ENCODE measurements at places on chromosomes 7 and 10.

GRCh38 chr10:45373576-45374349, at the start of gene ALOX5:
TSS of gene ALOX5 (plus strand) at chr10:45374216. CDS start at chr10:45374280, 64 bp downstream.
- DNase-seq: peak; percentile 66

GRCh38 chr10:100735337-100736143, 9.8 kb upstream of the PAX2 start:
- peak; percentile 65 for DNase-seq

DNA sequence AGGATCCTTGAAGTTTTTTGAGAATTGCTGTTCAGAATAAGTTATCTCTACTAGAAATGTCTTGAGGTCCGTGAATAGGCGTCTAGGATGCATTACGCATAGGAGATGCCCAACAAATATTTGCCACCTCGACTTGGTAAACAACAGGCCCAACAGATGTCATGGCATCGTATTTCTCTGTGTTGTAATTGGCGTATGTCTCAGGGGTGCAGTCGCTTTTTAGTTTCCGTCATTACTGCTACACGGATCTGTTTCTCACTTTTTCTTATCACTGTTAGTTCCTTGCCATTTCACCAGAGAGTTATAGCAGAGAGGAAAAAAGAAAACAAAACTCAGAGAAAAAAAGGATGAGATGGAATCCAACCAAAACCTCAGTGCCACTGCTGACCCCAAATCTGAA, 73.0 kb upstream of the SFMBT2 start:
- no peak for DNase-seq

DNA sequence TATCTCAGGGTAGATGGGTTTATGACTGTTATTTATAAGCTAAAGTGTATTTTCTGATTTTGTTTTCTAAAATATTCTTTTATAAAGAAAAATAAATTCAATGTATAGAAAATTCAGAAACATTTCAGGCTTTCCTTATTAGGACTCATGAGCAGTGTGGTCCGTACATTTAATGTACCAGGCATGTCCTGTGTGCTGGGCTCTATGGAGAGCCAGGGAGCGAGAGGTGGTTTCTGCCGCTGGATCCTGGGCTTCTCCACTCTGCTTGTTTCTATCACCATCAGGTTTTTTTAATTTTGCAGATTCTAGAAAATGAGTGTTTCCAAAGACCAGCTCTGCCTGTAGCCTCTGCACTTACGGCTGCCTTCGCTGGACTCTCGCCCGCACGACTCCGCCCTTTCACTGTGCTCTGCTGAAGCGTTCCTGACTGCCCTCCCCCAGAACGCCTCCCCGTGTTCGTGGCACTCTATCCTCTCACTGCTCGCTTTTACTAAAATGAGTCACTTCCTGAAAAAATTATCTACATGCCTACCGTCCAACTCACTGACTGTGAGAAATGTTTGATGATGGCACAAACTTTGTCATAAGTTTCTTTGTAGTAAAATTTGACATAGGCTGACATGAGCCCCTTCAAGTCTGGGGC, 188.5 kb downstream of the ZMYND11 start:
- no peak for DNase-seq

DNA sequence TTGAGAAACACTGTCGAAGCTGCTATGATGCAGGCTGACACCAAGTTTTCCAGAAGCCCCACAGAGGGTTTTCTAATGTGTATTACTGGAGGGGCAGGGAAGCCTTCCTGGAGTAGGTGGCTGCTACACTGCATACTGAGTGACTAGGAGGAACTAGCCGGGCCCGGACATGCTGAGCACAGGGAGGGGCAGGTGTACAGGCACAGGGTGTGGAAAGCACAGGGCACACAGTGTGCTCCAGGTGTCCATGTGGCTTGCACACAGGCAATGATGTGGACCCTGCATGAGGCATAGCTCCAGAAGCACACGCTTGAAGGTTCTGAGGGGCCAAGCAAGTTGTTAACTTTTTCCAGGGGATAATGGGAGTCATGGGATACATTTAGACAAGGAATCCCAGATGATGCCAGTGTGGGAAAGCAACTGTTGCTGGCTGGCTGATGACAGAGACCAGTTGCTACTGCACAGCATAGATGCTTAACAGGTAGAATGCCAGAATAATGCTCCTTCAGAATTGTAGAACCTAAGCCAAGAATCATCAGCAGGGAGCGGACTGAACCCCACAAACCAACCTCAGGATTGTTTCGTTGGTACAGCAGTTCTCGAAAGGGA, 14.6 kb downstream of the DHX32 start:
- no peak for DNase-seq

DNA sequence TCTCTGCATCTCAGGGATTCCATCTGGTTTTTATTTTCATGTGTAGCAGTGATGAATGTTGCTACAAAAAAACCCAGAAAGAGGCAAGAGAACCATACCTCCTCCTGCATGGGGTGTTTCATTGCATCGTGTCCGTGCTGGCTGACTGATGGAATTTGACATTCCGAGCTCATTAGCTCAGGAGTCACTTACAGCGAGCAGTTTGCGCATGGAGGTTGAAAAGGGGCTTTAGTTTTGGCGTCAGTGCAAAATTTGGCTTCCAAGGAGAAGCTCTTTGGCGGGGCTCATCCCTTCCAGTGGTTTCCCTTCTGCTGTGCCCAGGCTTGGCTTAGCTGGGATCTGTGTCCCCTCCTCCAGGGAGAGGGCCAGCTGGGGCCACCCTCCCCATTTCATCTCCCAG, 25.8 kb downstream of the EMX2 start:
- no peak for DNase-seq

- peak; percentile 11 for DNase-seq
Observed at GRCh38 chr7:123828805-123829204, 16.2 kb upstream of the HYAL4 start.

DNA sequence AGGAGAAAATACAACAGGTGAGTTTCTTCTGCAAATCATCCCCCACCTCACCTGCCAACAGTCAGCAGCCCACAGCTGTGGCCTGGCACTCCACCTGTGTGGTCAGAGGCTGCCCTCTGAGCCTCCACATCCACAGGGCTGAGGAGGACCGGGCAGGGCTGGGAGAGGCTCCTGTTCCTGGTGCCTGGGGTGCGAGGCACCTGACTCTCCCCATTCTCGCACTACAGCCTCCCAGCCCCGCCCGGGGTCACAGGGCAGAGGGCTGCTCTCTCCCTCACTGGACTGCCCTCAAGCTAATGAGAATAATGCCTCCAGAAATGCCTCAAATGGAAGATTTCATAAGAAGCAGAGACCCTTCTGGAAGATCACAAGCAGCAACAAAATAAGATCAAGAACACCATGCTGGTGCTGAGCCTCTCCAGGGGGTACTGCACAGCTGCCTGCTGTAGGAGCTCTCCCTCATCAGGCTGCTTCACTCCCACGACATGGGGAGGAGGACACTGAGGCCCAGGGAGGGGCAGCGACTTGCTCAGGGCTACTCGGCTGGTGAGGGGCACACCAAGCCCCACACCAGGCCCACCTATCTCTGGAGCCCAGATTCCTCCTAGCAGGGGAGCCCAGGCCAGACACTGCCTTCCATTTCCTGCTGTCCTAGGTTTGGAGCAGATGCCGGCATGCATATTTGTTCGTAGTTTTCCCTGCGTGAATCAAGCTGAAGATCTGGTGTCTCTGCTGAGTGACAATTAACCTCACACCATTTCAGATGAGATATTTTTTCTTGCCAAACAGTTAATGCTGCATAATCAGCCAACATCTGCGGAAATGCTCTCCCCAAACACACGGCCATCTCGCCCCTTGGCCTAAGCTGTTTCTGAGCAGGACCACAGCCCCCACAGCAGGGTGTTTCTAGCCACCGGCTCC, 76.5 kb downstream of the FAM53B start:
- DNase-seq: peak; percentile 61

GRCh38 chr7:33423646-33424020, 294.3 kb downstream of the BBS9 start:
- no peak for DNase-seq

DNA sequence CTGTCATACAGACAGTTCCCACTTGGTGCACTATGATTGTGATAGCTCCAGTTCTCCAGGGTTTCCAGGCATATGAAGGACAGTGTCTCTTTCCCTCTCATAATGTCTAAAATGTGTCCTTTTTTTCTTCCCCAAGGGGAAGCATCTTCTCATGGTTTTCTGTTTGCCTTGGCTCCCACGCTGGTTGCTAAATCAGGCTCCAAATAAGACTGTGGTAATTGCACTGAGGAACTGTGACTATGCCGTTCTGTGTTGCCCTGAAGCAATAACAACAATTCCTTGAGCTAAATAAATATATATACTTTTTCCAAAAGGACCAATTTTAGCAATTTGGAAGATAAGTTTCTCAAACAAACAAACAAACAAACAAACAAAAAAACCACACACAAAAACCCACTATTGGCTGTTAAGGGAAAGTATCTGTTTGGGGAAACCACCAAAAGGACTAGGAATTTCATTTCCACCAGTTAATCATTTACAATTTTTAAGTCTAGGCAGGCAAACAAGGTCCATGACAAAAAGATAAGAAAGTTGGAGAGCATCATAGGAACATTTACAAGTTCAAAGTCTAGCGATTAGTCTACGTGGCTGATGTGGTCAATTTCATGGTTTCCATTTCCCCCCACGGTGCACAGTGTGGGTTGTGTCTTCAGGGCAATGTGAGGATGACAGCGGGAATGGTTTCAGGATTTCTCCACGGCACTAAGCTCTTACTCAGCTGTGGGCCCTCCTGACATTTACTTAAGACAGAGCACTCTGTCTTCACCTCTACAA, 62.4 kb downstream of the THNSL1 start:
- DNase-seq: no peak

DNA sequence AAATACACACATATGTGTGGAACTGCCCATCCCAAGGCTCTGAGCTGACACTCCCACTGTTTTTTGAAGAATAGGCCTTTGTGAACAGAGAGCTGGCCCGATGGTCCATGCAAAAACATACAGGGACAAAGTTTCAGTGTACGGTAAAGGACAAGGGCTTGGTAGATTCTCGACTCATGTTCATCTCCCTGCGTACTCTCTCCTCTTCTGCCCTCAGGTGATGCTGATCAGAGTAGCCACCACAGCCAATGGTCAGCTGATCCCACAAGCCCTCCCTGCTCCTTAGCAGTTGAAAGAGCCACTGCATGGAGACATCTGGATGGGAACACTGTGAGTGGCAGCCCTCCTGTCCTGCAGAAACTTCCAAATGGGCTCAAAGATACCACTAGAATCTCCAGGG, 23.1 kb upstream of the C10orf71 start:
- no peak for DNase-seq

DNA sequence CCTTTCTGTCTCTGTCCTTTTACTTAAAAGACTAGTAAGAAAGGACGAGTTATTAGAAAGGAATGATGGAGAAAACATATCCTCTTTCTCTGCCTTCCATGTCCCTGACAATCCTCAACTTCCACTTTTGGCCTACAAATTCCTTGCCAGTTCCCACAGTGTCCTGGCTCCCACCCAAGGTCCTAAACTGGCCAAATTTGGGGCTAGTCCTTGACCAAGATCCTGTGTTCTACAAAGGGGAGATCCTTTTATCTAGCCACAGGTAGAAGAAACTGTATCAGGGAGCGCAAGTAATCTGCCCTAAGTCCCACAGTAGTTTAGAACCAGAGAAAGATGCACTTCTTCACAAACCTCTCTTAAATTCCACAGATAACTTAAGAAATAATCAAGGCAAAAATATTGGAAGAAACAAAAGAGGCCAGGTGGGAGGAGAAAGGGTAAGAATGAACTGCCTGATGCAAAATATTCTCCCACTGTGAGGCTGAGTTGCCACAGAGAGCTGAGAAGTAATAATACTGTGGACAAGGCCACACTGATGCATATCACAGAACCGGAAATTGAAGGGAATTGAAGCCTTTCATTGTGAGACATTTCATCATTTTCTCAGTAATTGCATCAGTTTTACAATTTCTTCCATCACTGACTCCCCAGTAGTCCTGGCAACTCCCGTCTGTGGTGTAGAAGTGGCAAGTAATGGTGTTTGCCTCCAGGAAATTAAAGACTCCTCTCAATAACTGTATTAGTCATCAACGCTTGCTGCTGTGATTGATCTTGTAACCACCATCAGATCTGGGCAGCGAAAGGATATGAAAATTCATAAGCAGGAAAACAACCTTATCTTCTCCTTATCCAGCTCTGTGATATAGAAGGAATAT, 47.2 kb downstream of the DNAJC12 start:
- no peak for DNase-seq

- no peak for DNase-seq
Observed at GRCh38 chr7:139455789-139456188, 27.7 kb downstream of the KLRG2 start.

DNA sequence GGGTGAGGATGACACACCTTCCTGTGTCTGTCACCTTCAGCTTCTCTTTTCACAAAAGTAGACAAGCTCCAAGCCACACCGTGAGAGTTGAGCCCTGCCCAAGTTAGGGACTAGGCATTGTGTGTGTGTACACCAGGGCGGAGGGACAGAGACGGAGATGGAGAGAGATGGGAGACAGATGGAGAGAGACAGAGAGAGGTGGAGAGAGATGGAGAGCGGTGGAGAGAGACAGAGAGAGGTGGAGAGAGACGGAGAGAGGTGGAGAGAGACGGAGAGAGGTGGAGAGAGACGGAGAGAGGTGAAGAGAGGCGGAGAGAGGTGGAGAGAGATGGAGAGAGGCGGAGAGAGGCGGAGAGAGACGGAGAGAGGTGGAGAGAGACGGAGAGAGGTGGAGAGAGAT, 207.0 kb downstream of the DNAJB6 start:
- no peak for DNase-seq

DNA sequence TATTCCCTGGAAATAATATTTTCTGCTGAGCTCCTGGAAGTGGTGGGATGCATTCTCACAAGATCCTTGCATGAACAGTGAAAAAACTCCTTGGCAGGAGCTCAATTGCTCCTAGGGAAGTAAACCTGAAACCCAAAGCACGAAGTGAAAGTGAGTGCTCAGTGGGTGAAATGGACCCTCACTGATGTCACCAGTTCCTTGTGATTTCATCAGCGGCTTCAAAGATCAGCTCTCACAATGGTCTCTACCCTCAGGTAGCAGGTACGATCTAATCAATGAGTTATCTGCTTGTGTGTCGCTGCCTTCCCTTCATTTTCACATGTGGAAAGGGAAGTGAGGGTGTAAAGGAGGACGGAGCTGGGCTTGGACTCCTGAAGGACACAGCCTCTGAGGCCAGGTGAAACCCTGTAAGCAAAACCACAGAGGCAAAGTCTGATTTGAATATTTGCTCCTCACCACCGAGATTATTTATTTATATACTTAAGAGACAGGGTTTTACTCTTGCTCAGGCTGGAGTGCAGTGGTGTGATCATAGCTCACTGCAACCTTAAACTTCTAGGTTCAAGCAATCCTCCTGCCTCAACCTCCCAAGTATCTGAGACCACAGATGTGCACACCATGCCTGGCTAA, 255.4 kb upstream of the LYZL1 start:
- no peak for DNase-seq

GRCh38 chr10:106857213-106857612, 307.3 kb downstream of the SORCS1 start:
- DNase-seq: no peak

DNA sequence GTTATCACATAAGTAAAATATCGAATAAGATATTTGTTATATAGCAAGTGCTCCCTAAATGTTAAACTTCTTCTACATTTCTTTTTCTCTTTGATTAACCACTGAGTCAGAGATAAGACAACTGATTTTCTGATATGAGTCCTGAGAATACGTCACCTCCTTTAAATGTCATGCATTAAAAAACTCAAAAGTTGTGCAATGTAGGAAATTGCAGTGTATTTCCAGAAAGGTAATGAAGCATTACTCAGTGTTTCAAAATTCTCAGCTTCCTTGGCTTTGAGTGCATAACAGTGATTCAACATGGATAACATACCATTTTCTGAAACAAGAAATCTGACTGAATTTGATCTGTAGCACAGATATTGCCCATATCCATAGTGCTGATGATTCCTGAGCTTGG, 155.8 kb downstream of the BMPER start:
- DNase-seq: no peak

GRCh38 chr7:121442845-121443244, 46.7 kb upstream of the FAM3C start:
- DNase-seq: no peak

GRCh38 chr7:37598824-37599223, 84.7 kb upstream of the GPR141 start:
- DNase-seq: no peak
